Panc1 (cell line): ENCODE measurements at places on chromosomes 2 and 18. TPM values are rescaled to one million over a fixed set of nuclear protein-coding genes. Genes with fewer than 3 reads are reported as not detected.

The SYT4 gene
- total RNA-seq: not detected

The DAPL1 gene
- not detected for total RNA-seq

The SPATA3 gene
- total RNA-seq: not detected

The AQP12A gene
- total RNA-seq: not detected

The CDH20 gene
- total RNA-seq: not detected

The FAM117B gene
- total RNA-seq: 7.8 TPM

The FOXD4L1 gene
- total RNA-seq: not detected

The MYO1B gene
- total RNA-seq: 51.5 TPM

The CHRND gene
- not detected for total RNA-seq

The IL36A gene
- not detected for total RNA-seq

The NAT8 gene
- not detected for total RNA-seq

The GPR39 gene
- 9.0 TPM for total RNA-seq

The KCNG2 gene
- total RNA-seq: not detected

The CNRIP1 gene
- total RNA-seq: not detected

The KLHL41 gene
- 0.72 TPM for total RNA-seq

The TNFAIP6 gene
- total RNA-seq: not detected

The MBD5 gene
- 40.2 TPM for total RNA-seq

The POTEJ gene
- not detected for total RNA-seq

The SGPP2 gene
- total RNA-seq: 0.05 TPM

The TUBB8B gene
- total RNA-seq: not detected

The DNAH6 gene
- total RNA-seq: 0.26 TPM

The ABCG5 gene
- total RNA-seq: 0.05 TPM

The LRRC30 gene
- total RNA-seq: not detected

The KRTCAP3 gene
- 1.9 TPM for total RNA-seq

The DAW1 gene
- 0.26 TPM for total RNA-seq

The SPC25 gene
- total RNA-seq: 21.1 TPM

The METTL5 gene
- total RNA-seq: 81.4 TPM

The UGT1A3 gene
- not detected for total RNA-seq

The SP9 gene
- total RNA-seq: not detected

The GPR55 gene
- total RNA-seq: 0.08 TPM

The NBEAL1 gene
- 26.1 TPM for total RNA-seq

The UNC80 gene
- 0.08 TPM for total RNA-seq

The LYPD6B gene
- total RNA-seq: 2.2 TPM

The EPB41L3 gene
- total RNA-seq: 0.36 TPM

The GRHL1 gene
- total RNA-seq: 4.7 TPM
